ENCODE measurements at places on chromosomes 2 and 18. TPM values are rescaled to one million over a fixed set of nuclear protein-coding genes. Genes with fewer than 3 reads are reported as not detected.

Gene CD8B2
- 0.40 TPM for total RNA-seq

Gene IL36G
- not detected for total RNA-seq

Gene DDX18
- total RNA-seq: 55.6 TPM

GRCh38 chr2:86500325-86501083, 59.3 kb downstream of the KDM3A start:
- no peak for DNase-seq

DNA sequence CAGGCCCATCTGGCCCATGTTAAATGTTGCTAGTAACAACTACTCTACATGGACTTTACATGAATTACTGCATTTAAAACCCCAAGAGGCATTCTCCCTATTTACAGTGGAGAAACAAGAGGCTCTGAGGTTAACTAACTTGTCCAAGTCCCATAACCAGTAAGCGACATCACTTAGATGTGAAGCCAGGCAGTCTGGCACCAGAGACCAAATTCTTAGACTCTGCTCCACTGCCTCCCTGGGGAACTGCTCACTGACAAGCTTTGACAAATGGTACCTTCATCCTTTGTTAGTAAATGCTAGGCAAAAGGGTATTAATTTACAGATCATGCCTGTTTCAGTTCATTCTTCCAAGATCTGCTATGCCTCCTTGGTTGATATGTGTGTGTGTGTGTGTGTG, 124.8 kb downstream of the AFF3 start:
- DNase-seq: no peak

GRCh38 chr2:55151733-55152433, 80.2 kb downstream of the CLHC1 start:
- no peak for DNase-seq

- DNase-seq: no peak
Observed at GRCh38 chr2:328761-329160, 40.9 kb upstream of the ALKAL2 start.

DNA sequence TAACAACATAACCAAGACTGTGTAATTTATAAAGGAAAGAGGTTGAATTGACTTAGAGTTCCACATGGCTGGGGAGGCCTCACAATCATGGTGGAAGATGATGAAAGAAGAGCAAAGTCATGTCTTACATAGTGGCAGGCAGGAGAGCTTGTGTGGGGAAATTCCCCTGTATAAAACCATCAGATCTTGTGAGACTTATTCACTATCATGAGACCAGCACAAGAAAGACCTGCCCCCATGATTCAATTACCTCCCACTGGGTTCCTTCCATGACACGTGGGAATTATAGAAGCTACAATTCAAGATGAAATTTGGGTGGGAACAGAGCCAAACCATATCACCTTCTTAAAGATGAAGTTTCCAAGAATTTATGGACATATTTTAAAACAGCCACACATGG, 2.5 kb upstream of the IL36RN start:
- DNase-seq: no peak

- no peak for DNase-seq
Observed at GRCh38 chr18:37429791-37430190, 135.8 kb downstream of the CELF4 start.

- DNase-seq: peak; percentile 17
Observed at GRCh38 chr2:210558708-210559107, 2.3 kb downstream of the CPS1 start.

GRCh38 chr18:79944126-79944731, 7.2 kb downstream of the SLC66A2 start:
- no peak for DNase-seq

Data from spinal cord (tissue), 10 donors.